ENCODE measurements at places on chromosomes 12 and 14.

DNA sequence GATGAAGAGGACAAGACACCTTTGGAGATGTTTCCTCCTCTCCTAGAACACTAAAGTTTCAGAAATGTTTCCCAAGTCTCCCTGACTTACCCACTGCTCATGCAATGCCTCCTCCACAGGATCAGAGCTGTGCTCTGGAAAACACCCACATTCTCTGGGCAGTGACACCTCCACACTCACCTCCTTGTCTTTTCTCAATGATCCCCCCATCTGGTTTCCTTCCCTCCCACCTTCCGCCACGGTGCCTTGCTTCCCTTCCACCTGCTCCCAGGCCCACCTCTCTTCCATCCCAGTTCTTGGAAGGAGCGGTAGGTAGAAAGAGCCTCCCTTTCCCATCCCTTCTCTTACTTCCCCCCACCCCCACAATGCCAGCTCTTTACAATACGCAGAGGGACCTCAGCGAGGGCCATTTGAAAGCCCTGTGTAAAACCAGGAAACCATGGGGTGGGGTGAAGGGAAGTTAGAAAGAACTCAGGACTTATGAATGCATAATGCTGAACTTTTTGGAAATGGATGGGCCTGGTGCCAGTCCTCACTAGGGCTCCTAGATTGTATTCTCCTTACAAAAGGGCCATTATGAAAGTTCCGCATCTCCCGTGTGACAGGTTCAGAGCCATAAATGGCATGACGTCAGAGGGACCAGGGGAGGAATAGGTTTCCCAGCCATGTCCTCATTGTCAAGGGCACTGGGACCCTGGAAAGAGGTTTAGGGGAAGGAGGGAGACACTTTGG is 12.8 kb downstream of the FBLN5 start:
- no peak for DNase-seq

DNA sequence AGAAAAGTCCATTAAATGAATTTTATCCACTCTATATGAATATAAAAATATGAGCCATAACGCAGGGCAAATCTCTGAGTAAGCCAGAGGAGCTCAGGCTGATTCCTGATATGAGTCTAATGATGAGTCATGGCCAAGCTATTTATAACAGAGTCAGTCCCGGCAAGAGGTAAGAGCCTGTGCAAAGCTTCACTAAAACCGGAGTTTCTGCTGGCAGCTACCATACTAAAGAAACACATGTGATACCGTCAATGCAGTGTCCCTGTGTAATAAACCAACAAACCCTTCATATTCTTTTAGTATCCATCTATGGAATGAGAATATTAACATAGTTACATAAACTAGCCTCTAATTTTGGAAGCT is 319.4 kb downstream of the KCNC2 start:
- DNase-seq: no peak

DNA sequence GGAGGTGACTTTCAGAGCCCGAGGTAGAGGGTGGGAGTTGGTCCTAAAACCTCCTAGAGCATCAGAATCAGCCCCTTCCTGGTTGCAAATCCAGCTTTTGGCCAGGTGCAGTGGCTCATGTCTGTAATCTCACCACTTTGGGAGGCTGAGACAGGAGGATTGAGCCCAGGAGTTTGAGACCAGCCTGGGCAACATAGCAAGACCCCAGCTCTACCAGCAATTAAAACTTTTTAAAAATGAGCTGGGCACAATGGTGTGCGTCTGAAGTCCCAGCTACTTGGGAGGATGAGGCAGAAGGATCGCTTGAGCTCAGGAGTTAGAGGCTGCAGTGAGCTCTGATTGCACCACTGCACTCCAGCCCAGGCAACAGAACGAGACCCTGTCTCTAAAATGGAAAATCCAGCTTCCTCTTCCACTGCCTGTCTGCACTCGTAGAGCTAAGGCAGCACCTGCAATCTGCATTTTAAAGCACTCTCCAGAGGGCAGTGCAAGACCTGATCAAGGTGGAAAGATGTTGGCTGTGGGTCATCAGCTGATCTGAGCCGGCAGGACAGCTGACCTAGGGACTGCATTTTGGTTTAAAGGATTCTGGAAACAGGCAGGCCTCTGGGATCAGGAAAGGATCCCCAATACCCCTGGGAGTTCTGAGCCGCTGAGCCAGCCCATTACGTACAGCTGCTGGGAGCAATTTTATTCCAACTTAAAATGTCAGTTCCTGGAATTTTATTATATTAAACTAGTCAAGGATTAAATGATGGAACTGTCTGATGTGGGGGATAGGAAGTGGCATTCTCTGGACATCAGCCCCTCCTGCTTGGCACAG is 1.8 kb upstream of the TESC start:
- no peak for DNase-seq

DNA sequence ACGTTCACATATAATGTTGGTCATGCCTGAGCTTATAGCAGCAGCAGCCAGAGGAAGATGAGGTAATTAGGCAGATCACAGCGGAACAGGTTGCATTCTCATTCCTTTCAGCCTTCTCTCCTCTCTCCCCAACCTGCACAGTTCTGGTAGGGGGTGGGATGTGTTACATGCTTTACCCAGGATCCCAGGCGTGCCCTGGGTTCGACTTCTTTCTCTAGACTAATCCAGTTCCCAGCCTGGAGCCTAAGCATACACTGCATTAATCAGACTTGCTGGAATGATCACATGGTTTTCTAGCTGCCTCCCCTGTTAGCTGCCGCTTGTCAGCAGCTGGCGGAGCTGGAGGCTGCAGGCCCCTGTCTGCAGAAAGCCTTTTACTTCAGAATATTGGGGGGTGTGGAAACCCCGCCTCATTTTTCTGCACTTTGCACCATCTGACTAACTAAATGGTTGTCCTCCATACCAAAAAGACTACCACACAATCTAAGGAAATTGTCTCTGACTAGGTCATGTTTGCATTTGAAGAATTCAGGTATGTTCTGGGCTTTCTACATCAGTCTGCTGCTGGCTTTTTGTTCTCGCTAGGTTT is 46.0 kb upstream of the EVL start:
- DNase-seq: no peak

DNA sequence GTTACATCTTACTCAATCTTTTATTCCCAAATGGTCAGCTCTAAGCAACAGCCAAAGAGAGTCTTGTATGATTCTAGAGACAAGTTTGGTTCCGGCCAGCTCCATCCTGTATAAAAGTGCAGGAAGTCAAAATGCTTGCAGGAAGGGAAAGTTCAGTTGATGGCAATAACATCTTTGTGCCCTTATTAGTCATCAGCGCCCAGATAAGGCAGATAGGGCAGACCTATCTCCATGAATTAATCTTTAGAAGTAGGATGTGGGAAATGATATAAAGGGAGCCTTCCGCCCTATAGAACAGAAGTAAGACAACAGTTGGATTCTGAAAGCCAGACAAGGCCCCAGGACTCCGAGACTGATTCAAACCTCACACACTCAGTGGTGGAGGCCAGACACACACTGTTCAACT is 6.4 kb downstream of the GNS start:
- DNase-seq: no peak

- DNase-seq: no peak
Measured at GRCh38 chr14:77605392-77605972, 11.0 kb downstream of the SPTLC2 start.

DNA sequence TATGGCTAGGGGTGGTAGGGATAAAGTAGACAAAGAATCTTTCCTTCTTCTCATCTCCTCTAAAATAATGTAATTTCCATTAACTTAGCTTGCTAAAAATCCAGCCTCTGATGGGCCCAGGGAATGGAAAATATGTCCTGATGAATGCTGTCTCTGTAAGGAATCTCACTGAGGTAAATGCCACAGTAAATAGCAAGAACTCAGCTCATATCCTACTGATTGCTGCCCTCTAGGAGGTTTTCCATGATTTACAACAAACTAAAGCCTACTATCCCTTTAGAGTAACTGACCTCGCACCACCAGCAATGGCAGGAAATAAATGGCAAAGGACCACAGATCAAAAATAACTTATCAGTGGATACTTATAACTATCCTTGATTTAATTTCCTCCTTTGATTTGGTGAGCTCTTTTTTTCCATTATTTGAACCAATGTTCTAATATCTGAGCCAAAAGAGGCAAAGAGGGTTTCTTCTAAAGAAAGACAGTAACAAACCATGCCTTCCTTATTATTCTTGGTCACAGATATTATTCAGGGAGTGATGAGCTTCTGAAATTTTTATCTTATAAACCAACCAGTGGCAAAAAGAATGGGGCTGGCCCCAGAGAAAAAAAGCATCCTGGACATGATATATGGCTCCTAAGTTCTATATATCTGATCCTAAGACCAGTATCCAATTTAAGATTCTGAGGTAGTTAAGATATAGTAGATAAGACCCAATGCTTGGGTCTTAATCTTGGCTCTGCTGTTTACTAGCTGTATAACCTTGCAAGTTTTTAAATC is 43.8 kb downstream of the SENP1 start:
- no peak for DNase-seq

GRCh38 chr12:110745542-110746284 is 3.0 kb upstream of the PPP1CC start:
- DNase-seq: no peak

- no peak for DNase-seq
Measured at GRCh38 chr12:53499266-53500141, at the start of gene MAP3K12. TSS of gene MAP3K12 (minus strand) at chr12:53499458. CDS start at chr12:53487391, 12,067 bp downstream.

DNA sequence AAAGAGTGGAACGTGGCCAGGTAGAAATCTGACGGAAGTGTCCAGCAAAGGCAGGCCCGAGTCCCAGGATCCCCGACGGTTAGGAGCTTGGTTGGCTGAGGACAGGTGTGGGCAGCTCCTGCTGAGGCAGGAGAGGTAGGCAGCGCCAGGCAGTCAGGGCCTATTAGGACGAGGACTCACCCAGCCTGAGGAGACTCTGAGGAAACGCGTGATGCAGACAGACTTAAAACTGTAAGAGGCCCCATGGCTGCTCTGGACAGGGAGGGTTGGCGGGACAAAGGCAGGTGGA is 255.7 kb upstream of the SFSWAP start:
- no peak for DNase-seq

DNA sequence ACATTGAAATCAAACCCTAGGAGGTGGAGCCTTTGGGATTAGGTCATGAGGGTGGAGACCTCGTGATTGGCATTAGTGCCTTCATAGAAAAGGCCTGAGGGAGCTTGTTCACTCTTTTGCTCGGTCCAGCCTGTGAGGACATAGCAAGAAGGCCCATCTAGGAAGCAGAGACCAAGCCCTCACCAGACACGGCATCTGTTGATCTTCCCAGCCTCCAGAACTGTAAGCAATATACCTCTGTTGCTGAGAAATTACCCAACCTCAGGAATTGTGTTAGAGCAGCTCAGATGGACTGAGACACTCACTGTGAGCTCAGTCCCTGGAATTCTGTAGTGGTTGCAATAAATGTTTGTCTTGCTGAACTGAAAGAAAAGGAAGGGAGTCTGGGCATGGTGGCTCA is 116.2 kb upstream of the MAP1LC3B2 start:
- DNase-seq: no peak

- DNase-seq: no peak
Measured at GRCh38 chr12:109930028-109930800, 30.1 kb downstream of the TCHP start.

- DNase-seq: no peak
Measured at GRCh38 chr12:15152868-15153267, 68.3 kb downstream of the RERG start.

DNA sequence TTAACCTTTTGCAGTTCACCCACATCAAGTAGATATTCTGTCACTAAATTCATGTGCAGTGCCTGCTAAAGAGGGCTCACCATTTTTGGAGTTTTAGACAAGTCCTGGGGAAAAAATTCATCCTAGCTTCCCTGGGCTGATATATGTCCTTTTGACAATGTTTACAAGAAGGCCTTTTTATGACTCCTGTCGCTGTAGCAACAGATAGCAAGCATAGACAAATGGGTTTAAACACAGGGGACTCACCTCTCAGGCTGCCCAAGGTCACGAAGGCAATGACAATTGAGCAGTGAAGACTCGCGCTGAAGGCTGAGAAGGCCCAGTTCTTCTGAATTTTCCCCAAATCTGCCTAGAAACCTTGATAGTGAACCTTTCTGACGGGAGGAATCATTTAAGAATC is 150.7 kb upstream of the CPM start:
- DNase-seq: peak; percentile 46

DNA sequence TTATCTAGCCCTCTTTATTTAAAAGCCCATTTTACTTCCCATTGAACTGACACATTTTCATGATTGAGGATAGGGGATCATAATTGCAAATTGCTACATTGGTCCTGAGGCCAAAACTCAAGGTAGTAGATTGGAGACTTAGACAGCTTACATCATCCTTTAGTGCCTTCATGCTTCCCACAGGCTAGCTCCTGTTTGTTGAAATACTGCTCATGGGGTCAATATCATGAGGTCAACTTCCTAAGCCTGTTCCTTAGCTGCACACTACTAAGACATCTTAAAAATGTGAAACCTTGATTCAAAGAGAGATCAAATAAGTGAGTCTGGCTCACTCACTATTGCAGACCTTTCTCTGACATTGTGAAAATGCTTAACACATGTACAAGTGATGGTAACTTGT is 113.0 kb downstream of the TBC1D30 start:
- DNase-seq: no peak

DNA sequence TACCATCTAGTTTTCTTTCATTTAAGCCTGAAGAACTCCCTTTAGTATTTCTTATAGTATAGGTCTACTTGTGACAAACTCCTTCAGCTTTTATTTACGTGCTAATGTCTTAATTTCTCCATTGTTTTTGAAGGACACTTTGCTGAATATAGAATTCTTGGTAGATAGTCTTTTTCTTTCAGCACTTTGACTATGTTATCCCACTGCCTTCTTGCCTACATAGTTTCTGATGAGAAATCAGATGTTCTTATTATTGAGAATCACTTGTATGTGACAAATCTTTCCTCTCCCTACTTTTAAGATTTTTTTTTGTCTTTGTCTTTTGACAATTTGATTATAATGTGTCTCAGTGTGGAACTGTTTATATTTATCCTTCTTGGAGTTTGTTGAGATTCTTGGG is 5.1 kb upstream of the MIS18BP1 start:
- no peak for DNase-seq

DNA sequence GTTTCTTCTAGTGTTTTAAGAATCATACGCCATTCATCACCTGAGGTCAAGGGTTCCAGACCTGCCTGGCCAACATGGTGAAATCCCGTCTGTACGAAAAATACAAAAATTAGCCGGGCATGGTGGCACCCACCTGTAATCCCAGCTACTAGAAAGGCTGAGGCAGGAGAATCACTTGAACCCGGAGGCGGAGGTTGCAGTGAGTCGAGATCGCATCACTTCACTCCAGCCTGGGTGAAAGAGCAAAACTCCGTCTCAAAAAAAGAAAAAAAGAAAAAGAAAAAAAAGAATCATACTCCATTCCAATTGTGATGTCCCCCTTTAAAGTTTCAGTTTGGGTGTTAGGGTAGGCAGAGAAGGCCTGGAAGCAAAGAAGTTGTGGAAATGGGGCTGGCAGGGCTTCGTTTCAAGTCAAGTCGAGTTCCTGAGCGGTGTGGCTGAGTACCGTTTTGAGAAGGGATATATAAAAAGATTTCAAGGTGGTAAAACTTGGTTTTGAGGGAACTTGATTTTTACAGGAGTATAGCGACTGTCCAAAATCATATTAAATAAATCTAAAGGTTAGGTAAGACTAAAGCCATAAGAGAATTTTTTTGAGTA is 1.5 kb upstream of the TAOK3 start:
- no peak for DNase-seq

- no peak for DNase-seq
Measured at GRCh38 chr14:58947814-58948445, 240.5 kb upstream of the DAAM1 start.
